ENCODE measurements at places on chromosomes 6 and 20.

DNA sequence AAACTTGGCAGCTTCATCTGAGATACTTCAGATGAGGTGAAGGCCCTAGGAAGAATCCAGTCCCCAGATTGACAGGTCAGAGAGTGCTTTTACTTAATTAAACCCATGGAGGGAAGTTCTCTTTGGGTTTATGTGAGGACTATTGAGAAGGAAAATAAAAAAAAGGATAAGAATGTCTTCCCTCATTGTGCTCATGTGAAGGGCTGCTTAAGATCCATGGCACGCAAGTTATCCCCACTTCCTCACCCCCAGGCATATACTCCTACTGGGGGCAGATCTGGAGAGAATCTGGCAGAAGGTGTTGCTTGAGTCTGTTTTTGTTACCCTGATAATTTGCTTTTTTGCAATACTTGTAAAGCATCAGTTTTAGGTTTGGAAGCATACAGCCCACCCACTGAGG is 322.9 kb upstream of the TFAP2D start:
- no peak for DNase-seq

DNA sequence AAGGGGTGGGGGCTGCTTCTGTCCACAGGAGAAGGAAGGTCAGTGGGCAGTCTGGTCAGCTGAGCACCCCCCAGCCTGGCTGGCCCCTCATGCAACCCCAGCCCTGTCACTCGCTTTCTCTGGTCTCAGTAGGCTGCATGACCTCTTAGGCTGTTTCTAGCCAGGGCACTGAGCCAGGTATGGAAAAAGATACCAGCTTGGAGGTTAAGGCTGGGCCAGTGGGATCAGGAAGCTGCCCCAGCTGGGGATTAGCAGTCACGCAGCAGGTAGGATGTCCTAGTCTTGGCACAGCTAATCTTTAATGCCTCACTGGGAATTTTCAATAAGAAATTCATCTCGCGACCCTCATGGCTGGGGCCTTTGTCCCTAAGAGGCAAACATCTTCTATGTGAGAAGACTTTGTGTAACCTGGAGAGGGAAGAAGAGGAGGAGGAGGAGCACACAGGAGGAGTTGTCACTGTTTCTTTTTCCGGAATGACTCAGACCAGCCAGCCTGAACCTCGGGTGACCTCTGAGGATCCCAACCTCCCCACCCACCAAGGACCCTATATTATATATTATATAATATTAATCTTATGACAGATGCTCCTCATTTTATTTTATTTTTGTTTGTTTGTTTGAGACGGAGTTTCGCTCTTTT is 2.4 kb upstream of the BPIFA2 start:
- DNase-seq = no peak

- DNase-seq = no peak
These were observed 18.8 kb downstream of the RTF2 start for GRCh38 chr20:56487216-56487615.

DNA sequence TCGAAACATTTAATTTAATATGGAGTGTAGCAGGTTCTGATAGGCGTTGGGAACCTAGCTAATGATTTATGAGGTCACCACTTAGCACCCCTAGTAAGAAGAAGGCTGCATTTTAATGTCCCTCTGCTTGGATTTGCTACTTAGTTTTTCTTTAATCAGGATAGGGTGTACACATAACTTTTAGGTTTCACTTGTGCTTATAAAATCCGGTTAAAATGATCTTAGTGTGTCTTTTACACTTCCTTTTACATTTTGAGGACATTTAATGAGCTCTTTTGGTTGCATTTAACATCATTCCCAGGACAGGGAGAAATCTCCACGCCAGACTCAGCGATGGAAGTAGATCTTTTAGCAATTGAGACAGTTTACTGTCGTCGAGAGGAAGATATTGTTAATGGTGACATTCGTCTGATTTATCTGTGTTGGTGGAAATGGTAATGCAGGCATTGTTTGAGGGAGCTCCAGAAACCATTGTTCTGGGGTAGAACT is 5.6 kb downstream of the TFAP2A start:
- no peak for DNase-seq

DNA sequence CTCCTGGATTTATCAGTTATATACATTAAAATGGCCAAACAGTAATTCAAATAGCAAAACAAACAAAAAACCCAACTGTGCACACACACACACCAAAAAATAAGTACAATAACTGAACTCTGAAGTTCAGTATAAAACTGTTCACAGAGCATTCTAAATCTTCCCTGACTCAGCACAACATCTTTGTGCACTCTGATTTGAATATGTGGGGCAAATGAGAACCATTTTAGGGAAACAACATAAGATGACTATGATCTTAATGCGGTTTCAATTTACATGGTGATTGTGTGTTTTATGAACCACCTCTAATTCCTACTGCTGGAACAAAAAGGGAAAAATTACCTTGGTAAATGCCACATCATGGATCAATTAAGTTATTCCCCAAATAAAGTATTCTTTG is 41.7 kb downstream of the PLAGL1 start:
- no peak for DNase-seq

- DNase-seq = no peak
These were observed 298.6 kb downstream of the C6orf118 start for GRCh38 chr6:165010556-165011535.

- no peak for DNase-seq
These were observed 435.5 kb upstream of the NRSN1 start for GRCh38 chr6:23690453-23691049.

DNA sequence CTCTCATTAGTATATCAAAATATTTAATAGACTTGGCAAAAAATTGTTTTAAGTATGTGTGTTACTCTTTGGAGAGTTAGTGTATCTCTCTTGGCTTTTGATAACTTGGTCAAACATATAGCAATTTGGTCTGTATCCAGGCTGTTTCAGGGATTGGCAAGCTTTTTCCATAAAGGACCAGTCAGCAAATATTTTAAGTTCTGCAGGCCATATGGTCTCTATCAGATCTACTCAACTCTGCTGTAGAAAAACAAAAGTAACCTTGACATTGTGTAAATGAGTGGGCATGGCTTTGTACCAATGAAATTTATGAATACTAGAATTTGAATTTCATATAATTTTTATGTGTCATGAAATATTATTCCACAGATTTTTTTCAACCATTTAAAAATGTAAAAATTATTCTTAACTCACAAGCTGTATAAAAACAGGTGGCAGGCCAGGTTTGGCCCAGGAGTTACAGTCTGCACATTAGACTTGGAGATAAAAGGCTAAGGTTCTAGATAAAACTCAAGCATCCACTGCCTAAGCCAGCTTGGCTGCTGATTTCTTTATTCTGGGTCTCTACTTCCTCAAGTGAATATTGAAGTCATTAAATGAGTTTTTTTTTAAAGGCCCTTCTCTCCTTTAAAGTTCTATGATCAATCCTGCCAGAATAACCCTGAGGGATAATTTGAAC is 13.7 kb downstream of the GSTA4 start:
- no peak for DNase-seq

GRCh38 chr6:152828431-152828830 is 77.8 kb downstream of the VIP start:
- DNase-seq = no peak

GRCh38 chr20:23966298-23966697 is 22.3 kb downstream of the GGTLC1 start:
- DNase-seq = no peak

DNA sequence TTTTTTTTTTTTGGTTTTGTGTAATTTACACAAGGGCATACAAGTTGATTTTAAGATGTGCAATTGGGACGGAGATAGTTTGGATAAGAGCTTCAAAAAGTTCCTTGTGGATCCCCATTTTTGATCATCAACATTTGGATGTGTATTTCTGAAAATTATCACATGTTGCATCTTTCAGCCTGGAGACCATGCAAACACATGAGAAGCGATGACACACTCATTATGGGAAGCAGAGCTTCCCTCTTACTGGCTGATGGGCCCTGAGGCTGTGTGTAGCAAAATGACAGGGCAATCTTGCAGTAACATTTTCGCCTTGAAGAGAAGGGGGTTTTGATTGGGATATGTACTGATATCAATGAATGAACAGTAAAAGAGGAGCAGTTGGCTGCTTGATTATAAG is 22.0 kb upstream of the RIPK1 start:
- no peak for DNase-seq

DNA sequence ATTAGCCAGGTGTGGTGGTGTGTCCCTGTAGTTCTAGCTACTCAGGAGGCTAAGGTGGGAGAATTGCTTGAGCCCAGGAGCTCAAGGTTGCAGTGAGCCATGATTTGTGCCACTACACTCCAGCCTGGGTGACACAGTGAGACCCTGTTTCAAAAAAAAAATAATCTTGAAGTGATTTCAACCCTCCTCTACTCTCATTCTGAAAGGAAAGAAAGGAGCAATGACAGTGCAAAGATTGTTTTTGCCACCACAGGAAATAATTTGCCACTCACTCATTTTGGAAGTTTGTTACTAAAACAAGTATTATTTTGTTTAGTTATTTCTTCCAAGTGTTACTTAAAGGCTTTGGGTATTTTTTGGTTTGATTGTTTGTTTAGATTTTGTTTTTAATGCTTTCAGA is 45.6 kb downstream of the BLTP3A start:
- no peak for DNase-seq

- DNase-seq = no peak
These were observed 84.7 kb downstream of the CD164 start for GRCh38 chr6:109297406-109298110.

DNA sequence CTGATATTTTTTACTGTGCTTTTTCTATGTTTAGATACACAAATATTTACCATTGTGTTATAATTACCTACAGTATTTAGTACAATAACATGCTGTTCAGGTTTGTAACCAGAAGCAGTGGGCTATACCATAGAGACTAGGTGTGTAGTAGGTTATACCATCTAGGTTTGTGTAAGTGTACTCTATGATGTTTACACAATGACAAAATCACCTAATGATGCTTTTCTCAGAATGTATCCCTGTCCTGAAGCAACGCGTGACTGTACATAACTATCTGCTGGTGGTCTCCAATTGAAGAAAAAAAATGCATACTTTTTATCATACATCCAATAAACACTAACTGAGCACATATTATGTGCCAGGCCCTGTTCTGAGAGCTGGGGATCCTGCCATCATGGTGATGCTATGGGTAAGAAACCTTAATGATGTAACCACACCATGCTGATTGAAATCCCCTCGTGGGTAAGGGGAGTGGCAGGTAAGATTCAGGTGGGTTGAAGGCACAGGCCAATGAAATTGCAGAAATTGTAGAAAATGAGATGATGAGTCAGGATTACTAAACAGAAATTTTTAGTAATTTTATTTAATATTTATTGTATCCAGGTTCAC is 76.8 kb downstream of the FYN start:
- no peak for DNase-seq

DNA sequence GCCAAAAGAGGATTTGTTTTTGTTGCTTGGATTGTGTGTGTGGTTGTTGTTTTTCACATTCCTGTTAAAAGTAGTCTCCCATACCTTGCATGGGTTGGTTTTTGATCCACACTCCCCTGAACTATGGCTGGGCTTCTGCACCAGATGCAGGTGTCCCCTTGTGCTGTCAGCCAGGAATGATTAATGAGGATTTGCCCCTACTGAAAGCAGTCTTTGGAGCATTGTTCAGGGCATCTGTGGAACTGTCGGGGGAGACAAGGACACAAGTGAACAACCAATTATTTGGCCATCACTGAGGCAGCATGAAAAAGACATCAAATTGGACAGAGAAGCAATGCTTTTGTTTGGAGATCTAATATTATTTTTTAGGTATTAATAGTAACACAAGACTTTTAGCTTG is 373.2 kb upstream of the MMS22L start:
- no peak for DNase-seq

DNA sequence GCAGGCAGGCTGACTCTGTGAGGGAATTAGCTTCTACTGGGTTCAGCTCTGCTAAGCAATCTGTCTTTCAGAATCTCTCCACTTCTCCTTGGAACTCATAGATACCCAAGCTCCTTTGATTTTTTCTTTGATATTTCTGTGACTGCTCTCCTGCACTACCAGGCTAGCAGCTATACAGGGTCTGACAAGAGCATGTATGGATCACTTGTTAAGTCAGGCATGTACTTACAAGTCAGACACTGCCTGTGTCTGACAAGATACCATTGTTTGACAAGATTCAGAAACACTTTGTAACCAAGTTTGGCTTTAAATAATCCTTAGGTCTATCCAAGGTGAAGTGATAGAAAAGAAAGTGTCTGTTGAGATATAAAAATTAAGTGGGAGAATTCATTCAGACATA is 79.5 kb downstream of the SESN1 start:
- no peak for DNase-seq

GRCh38 chr20:297098-297924 is at the start of gene ZCCHC3:
Gene ZCCHC3, plus strand, starts transcription at chr20:297570. Its CDS starts 17 bp downstream, at chr20:297587.
- DNase-seq = peak; percentile 58

- DNase-seq = no peak
These were observed 14.3 kb downstream of the ZNF451 start for GRCh38 chr6:57104336-57104735.

DNA sequence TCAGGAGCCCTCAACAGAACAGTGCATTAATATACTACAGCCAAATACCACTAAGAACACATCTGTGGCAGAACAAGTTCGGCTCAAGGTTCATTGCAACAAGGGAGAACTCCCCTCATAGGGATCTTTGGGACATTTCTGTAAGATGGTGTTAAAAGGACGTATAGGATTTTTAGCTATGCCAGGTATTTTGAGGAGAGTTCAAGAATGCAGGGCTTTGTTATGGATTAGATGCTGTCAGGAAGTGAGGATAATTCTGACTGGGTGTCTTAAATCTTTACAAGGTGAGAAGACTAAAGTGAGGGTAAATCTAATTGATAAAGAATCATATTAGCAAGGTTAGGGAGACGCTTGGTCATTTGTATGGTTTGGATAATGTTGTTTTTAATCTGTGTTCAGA is 83.7 kb upstream of the AHI1 start:
- DNase-seq = no peak

GRCh38 chr20:2165871-2166270 is 64.2 kb downstream of the STK35 start:
- no peak for DNase-seq

GRCh38 chr6:13439644-13440043 is 47.8 kb downstream of the GFOD1 start:
- DNase-seq = no peak

DNA sequence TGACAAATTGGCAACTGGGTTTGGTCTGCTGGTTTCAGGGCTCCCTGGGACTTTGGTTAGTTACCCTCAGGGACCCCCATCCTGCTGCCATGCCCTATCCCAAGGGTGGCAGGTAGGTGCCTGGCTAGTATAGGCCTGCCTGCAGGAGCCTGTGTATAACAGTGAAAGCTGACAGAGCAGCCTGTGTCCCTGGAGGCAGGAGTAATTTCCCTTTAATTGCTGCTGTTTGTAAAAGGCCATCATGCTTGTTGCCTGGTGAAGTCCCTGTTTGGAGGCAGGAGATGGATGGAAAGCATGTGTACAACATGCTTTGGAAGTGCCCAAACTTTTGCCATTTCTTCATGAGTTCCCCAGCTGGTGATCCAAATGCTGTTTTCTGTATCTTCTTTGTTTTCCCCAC is 30.1 kb downstream of the CMTR1 start:
- no peak for DNase-seq
